Hematopoietic multipotent progenitor cell treated with erythropoietin and hydrocortisone succinate and interleukin-3 and kit ligand, for 4 days (in vitro differentiated cells): ENCODE measurements at places on chromosomes 11 and 22.

DNA sequence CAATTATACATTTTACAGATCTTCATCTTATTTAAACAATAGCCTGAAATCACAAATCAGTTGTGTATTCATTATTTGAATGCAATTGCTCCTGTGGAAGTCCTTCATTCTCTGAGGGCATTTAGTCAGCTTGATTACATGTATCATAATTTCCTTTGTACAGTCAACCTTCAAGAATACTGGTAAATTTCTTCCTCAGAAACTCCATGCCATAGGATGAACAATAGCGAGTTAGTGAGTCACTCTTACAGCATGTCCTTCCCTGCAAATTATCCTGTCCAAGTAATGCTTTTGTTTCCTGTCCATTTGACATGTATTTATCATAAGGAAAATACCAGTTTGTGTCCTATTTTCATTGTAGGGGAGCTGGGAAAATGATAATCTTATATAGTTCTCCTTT lies 3.8 kb downstream of the OR10S1 start:
- no peak for DNase-seq

- DNase-seq: peak; percentile 97
Observed at GRCh38 chr22:50244420-50245213, at the start of gene TUBGCP6. Gene TUBGCP6, minus strand, starts transcription at chr22:50245023. Its CDS starts 564 bp downstream, at chr22:50244459.

DNA sequence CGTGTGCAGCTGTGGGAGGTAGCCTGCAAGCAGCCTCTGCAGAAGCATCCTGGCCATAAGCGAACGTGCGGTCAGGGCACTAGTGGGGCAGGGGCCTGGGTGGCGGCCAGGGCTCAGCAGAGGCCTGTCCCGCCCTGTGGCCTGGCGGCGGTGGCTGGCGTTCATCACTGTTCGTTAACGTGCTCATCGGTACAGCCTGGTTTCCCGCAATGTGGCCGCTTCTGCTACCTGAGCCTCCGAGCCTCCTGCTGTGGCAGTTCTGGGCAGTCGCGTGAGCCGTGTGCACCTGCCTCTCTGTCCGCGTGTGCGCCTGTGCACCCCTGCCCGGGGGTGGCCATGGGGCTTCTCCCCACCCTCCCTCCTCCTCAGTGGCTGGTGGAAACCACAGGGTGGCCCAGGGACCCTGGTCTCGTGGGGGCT lies 117.9 kb downstream of the KCNQ1OT1 start:
- no peak for DNase-seq

- peak; percentile 33 for DNase-seq
Observed at GRCh38 chr11:78406568-78407196, 10.9 kb downstream of the GAB2 start.

GRCh38 chr22:37219533-37219932 lies 7.3 kb upstream of the SSTR3 start:
- DNase-seq: no peak

- DNase-seq: peak; percentile 79
Observed at GRCh38 chr11:75445315-75445953, 12.4 kb upstream of the KLHL35 start.

DNA sequence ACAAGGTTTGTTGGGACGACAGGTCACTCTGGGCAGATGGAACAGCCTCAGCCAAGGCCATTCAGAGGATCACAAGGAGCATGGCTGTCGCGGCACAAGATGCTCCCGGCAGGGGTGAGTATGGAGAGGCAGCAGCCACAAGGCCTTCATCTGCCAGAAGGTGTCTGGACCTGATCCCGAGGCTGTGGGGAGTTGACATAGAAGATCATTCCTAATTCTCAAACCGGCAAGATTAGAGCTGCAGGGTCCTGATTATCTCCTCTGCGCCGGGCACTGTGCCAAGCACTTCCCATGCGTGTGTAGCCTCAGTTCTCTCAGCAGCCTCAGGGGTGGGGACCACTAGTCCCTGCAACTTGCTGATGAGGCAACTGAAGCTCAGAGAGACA lies 32.3 kb upstream of the RFPL3 start:
- DNase-seq: peak; percentile 69

DNA sequence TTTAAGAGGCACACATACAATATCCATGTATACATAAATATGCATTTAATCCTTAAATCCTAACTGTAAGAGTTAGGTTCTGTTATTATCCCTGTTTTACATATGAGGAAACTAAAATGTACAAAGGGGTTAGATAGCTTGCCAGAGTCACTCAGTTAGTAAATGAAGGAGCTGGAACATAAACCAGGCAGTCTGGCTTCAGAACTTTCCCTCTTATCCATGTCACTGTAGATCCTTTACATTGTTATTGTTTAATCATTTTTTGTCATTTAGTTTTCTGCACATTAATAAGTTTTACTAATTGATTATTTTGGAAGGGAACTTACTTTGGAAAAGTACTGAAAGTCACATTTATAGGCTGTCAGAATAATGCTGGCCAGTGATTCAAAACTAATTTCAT lies 282.4 kb downstream of the TMEM135 start:
- DNase-seq: no peak

GRCh38 chr11:87137711-87138110 lies 100.0 kb downstream of the TMEM135 start:
- no peak for DNase-seq

DNA sequence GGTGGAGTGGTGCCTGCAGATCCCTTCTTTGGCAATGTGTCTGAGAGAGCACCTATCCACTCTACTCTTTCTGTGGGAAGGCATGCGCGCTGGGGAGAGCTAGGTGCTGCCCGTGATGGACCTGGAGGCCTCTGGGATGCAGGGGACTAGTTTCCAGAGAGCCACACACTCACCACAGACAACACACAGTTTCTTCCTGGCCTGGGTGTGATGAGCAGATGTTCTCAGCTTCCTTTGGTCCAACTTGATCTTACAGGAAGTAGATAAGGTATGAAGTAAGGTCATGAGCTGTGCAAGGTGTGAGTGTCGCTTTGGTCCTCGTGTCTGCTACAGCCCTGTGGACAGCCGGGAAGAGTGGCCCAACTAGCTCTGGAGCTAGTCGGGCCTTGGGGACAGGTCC lies 27.3 kb upstream of the SUSD2 start:
- DNase-seq: peak; percentile 26

DNA sequence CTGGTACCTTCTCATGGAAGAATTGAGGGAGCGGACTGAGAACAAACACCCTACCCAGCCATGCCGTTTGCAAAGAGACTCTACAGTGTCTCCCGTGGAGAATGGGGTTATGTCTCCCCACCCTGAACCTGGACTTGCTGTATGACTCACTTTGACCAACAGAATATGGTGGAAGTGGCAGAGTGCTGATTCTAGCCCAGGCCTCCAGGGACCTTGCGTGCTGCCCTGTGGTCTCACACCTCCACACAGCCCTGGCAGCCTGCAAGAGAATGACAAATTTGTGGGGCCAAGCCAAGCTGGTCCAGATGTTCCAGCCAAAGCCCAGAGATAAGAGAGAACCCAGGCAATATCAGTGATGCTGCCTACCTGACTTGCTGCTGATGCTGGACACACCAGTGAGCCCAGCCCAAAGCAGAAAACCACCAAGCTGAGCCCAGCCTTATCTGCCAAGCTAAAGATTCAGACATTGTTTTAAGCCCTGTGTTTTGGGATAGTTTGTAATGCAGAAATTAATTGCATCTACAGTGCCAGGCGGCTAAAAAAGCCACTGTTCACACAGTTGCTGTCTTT lies 8.1 kb upstream of the LINC01488 start:
- peak; percentile 47 for DNase-seq

DNA sequence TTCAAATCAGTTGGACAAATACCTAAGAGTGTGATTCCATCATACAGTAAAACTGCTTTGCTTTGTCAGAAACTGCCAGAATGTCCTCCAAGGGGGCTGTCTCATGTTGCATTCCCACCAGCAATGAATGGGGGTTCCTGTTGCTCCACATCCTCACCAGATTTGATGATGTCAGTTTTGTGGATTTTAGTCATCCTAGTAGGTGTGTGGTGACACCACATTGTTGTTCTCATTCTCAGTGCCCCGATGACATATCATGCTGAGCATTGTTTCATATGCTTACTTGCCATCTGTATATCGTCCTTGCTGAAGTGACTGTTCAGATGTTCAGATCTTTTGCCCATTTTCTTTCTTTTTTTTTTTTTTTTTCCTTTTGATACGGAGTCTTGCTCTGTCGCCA lies 37.0 kb downstream of the CDPF1 start:
- no peak for DNase-seq

DNA sequence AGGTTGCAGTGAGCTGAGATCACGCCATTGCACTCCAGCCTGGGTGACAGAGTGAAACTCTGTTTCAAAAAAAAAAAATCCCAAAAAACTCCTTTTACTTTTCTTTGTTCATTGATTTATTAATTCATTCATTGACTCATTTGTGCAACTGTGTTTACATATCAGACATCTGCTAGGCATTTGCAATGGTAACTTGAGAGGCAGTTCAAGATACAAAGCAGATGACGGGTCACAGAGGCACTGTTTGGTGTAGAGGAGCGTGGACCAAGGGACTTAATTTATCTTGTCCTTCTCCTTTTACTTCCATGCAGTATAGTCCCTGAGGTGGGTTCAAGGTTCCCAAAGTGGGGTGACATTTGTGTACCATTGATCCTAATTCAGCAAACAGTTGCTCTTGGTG lies 71.4 kb downstream of the KIAA1671 start:
- DNase-seq: no peak

GRCh38 chr11:30535818-30536217 lies 50.3 kb downstream of the MPPED2 start:
- DNase-seq: no peak

DNA sequence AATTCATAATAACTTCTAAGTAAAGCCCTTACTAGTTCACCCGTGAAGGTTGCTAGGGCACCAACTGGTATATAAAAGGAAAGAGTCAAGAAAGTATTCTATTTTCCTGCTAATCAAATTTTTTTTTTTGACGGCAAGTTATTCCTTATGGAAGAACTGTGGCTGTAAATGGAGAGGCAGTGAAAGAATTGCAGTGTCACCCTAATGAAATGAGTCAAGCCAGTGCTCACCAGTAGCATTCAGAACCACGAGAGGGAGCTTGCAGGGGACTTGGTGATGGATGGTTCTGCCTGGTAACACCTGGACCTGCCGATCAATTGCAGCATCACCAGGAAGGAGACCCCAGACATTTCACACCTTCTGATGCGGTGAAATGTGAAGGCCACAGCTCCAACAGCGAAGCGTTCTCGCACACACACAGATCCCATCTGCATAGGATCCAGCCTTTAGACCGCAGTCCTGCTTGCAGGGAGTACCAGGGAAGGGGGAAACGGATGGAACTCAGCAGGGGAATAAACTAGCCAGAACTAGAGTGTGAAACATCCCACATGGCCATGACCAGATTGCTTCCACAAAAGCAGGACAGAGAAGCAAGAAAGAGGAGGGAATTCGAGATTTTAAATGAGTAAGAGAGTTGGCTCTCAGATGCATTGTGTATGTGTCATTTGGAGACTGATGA lies 326.2 kb downstream of the TBC1D22A start:
- DNase-seq: no peak

DNA sequence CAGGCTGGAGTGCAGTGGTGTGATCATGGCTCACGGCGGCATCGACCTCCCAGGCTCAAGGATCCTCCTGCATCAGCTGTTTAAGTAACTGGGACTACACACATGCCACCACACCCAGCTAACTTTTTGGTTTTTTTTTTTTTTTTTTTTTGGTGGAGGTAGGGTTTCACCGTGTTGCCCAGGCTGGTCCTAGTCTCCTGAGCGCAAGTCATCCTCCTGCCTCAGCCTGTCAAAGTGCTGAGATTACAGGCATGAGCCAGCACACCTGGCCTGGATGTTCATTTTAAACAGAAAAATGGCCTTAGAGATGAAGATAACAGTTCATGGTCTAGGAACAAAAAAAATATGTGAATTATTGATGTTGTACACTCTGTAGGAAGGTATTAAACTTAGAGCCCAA lies 13.6 kb upstream of the SLC25A18 start:
- DNase-seq: no peak

- no peak for DNase-seq
Observed at GRCh38 chr11:14261066-14261465, 97.9 kb downstream of the RRAS2 start.

GRCh38 chr11:64437426-64437825 lies 78.5 kb downstream of the RPS6KA4 start:
- DNase-seq: no peak

DNA sequence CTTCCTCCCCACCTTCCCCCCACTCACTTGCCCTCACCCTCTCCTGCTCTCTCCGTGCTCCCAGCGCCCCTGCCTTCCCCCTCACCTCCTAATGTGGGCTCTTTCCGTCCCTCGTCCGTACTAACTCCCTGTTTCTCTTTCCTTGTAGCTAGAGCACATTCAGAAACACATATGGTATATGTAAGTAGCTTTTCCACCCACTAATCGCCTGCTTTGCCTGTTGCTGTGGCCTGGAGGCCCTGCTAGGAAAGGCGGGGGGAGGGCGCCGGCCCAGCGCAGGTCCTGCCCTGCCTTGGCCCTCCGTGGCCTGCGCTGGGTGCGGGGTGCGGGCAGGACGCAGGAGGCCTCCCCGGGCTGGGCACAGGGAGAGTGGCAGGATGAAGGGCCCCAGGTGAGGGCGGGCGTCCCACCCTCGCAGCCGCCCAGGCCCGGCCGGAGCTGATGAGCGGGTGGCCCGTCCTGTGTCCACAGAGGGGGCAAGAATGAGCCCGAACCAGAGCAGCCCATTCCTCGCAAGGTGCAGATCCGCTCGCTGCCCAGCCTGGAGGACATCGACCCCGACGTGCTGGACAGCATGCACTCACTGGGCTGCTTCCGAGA lies 41.7 kb downstream of the MOB2 start:
- no peak for DNase-seq

DNA sequence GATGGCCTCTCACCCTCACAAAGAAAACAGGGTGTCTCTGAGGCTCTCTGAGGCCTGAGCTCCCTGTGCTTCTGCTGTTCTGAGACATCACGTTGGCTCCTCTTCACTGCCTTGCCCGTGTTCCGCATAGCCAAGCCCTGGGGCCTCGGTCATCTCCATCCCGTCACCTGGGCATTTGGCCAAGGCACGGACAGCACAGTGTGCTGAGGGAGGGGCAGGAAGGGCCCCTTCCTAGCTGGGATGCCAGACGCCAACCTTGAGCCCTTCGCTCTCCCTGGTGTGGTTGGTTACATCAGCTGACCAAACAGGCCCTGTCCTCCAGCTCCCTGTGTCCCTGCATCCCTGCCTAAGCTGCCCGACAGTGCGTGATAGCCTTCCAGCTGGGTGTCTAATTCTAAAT lies 25.9 kb downstream of the MOV10L1 start:
- DNase-seq: no peak

GRCh38 chr11:765025-765801 lies 12.1 kb downstream of the GATD1 start:
- DNase-seq: peak; percentile 90

DNA sequence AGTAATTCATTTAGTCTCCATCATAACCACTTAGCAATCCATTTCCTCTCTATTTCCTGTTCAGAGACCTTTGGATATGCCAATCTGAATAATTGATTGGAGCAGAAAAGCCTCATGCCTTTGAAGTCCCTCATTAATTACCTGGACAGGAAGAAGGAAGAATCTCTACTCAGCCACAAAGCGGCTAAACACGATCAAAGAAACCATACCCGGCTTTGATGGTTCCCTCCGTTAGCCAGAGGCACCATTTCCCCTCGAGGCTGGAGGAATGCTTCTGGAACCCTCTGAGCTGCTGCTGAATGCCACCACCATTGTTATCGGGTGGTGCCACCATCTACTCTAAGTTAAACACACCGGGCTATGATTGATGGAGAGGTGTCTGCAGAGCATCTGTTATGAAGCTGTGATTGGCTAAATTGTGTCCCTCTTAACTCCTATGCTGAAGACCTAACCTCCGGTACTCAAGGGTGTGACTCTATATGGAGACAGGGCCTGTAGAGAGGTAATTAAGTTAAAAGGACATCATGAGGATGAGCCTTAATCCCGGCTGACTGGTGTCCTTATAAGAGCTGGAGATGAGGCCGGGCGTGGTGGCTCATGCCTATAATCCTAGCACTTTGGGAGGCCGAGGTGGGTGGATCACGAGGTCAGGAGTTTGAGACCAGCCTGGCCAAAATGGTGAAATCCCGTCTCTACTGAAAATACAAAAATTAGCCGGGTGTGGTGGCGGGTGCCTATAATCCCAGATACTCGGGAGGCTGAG lies 168.6 kb downstream of the CTTN start:
- no peak for DNase-seq
